ENCODE measurements at places on chromosomes 5 and 9.

DNA sequence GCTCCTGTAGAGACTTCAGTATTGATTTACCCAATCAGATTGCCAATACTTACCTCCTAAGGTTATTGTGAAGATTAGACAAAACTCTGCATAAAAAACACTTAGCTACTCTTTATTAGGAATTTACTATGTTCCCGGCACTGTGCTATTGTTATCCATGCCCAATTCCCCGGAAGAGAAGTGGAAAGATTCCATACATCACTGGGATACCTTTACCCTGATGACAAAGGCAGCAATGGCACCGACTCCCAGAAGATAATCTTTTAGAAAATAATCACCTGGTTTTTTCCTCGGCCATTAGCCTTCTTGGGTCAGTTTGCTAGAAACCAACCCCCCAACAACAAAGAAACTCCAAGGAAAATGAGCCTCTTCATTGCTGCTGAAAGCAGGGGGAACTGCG is 226.0 kb downstream of the SNX18 start:
- DNase-seq: no peak

GRCh38 chr5:118678746-118679145 is 309.6 kb downstream of the DTWD2 start:
- no peak for DNase-seq

DNA sequence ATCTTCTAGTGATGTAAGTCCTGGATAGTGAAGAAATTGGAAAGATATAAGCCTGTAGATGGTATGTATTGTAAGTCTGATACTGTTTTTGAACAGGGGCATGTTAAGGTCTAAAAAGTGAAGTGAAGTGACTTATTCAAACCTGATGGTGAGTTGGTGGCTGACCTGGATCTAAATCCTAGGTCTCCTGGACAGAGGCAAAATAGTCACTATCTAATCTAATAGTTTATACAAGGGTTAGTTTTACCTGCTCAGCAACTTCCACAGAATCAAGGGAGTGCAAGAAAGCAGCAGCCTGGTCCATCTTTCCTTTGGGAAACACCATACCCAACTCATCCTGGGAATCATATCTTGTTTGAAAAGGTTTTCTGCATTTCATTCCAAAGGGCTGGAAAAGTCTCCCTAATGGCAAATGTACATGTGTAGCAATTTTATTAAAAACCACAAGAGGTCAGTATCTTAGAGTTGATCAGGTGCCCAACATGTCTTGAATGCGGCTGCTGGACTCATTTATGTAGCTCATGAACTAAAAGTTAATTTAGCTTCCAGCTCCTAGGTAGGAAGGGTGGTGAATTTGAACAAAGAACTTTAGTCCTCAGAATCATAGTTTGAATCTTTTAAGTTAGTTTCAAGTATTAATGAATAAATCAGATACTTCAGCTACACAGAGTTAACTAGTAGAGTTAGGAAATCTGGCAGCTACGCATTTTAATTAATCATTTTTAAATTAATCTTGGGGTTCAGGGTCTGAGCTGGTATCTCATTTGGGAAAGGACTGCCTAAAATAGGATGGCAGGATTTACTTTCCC is 26.0 kb downstream of the SKP2 start:
- no peak for DNase-seq

- no peak for DNase-seq
Observed at GRCh38 chr5:180522330-180522729, 28.2 kb downstream of the CNOT6 start.

DNA sequence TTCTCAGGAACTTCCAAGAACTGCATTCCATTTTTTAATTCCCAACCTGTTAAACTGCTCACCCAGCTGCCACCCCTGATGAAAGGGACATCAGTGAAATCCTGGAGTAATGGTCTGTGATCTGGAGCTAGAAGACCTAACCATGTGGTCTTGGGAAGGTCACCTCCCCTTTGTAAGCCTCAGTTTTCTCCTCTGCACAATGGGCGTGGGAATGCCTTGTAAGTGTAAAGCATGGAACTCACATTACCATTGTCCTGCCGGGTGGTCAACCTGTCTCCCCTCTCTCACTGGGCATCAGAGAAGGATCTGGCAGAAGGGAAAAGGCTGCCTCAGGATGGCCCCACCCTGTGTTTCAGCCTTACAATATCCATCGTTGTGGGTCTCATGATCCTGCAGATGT is 15.3 kb upstream of the CCDC180 start:
- no peak for DNase-seq

GRCh38 chr5:136016945-136017530 is 11.8 kb upstream of the TGFBI start:
- DNase-seq: no peak

DNA sequence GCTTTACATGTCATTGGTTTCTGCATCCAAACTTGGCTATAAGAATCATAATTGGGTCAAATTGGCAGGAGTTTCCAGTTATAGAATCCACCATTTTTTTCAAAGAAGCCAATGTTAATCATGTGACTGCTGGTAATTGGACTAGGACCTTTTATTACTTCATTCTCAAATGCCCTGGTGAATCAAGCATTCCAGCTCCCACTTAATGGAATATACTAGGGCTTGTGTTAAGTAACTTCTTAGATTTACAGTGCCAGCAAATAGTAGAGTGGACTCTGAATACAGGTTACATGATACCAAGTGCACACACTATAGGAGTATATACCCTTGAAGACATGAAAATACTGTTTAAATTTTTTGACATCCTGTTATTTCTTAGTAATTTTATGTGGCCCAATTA is 96.7 kb downstream of the NUDT12 start:
- no peak for DNase-seq

DNA sequence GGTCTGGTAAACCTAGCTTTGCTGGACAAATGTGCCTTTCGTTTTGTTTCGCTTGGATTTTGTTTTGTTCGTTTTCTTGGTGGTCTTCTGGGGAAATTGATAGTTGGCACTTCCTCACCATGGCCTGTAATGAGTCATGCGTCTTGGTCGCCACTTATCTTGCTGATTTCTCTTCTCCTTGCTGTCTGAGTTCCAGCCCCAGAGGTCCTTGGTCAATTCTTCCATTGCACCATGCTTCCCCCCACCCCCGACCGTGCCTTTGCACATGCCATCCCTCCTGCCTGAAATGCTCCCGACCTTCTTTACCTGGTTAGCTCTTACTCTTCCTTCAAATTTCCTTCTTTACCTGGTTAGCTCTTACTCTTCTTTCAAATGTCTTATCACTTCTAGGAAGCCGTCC is 168.7 kb upstream of the MSX2 start:
- DNase-seq: no peak
